Activated CD8-positive, alpha-beta T cell treated with anti-CD3 and anti-CD28 coated beads for 36 hours (primary cell): ENCODE measurements at places on chromosomes 3 and 15. TPM values are rescaled to one million over a fixed set of nuclear protein-coding genes. Genes with fewer than 3 reads are reported as not detected.

DNA sequence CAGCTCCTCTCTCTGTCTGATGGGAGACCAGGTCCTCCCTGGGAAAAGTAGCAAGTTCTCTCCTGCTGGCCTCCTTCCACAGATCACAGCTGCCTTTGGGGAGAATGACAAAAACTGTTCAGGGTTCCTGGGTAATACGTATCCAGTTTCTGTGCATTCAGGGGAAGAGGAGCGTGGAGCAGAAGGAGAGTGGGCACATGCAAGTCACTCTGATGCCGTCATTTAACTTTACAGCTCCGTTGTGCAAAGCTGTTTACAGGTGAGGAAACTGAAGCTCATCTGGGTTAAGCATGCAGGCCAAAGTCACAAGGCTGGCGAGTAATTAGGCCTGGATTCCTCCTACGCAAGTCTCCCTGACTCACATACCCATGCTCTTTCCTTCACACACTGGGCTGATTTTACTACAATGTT is 7.5 kb upstream of the TM4SF1 start:
- DNase-seq, result no peak

GRCh38 chr3:128971421-128972100 is 22.3 kb downstream of the CFAP92 start:
- no peak for DNase-seq

- peak; percentile 49 for DNase-seq
Measured at GRCh38 chr3:151156618-151157216, 46.3 kb downstream of the GPR171 start.

DNA sequence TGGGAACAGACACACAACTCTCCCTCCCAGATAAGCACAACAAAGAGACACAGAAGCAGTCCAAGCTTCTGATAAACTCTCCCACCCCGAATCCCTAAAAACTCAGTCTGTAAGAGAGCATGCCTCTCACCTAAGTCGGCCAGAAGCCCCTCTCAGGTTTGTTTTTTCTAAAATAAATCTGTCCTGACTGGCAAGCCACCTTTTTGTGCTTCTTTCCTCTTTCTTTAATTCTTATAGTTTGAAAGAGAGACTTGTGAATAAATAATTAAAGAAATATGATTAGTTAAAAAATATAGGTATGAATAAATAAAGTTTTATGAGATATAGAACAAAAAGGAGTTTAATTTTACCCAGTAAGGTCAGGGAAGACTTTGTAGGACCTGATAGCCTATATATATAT is 329.0 kb upstream of the SLCO3A1 start:
- no peak for DNase-seq

- no peak for DNase-seq
Measured at GRCh38 chr15:67089217-67090193, 24.1 kb downstream of the SMAD3 start.

DNA sequence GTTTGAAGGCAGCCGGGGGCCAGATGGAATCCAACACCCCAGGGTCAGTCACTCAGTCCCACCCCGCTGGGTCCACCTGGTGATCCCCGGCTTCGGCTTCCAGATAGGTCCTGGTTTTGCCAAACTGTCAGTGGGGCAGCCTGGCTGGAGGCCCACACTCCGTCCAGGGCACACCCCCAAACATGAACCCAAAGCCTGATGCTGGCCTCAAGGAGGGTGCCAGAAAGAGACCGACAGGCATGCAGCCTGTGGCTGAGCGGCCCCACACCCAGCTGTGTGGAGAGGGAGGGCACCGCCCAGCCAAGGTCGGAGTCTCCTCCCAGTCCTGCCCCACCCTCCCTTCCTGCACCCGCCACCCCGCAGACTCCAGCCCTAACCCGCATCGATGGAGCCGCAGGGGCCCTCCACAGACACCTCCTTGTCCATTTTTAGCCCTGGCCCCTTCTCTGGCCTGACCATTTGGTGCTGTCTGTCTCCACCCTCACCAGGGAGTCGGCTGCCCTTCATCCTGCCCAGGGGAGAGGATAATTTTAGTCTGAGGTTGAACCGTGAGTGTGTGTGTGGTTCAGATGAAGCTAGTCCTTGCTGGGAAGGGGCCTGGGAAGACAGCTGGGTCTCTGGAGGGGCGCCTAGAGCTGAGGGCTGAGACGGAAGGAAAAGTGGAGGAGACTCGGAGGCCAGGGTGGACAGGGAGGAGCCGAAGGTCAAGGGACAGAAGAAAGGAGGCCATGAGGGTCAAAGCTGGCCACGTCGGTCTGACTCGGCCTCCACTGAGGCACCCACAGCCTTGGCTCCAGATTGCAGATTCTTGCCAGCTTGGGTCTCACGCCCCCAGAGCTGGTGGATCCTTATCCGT is 23.1 kb downstream of the TNK2 start:
- no peak for DNase-seq

GRCh38 chr3:152258448-152259393 is 10.0 kb upstream of the MBNL1 start:
- peak; percentile 82 for DNase-seq

GRCh38 chr3:66052721-66053549 is 14.2 kb upstream of the MAGI1 start:
- no peak for DNase-seq

- no peak for DNase-seq
Measured at GRCh38 chr3:101851072-101851770, 1.9 kb downstream of the NFKBIZ start.

DNA sequence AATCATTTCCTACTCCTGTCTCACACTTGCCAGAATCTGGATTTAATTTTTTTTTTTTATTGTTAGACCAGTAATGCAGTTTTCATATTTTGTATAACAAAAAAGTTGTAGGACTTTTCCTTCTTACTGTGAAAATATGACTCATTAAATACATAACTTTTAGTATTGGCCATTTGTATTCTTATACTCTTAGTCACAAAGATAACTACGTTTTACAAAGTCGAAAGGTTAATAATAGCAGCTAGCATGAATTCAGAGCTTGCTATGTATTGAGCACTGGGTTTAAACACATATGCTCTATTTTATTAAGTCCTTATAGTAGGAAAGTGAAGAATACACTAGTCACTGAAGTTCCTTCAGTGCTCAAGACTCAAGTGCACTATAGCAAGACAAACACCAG is 43.1 kb downstream of the LRRN1 start:
- DNase-seq, result no peak

DNA sequence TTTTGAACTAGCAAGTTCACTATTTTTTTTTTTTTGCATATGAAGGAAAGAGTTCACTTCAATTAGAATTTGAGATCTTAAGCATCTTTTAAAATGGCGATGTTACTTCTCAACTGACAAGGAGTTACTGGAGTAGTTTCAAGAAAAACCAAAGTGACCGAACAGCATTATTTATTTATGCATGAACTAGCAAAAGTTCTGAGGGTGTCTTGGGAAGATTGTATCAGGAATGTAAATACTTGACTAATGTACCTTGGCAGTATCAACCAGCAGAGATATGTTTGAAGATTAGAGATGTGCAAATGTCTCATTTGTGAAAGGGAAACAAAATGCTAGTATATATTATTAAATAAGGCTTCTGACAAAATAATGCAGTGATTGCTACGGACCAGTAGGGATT is 203.9 kb downstream of the KBTBD8 start:
- DNase-seq, result no peak

- DNase-seq, result no peak
Measured at GRCh38 chr15:69610277-69610676, 157.7 kb downstream of the RPLP1 start.

DNA sequence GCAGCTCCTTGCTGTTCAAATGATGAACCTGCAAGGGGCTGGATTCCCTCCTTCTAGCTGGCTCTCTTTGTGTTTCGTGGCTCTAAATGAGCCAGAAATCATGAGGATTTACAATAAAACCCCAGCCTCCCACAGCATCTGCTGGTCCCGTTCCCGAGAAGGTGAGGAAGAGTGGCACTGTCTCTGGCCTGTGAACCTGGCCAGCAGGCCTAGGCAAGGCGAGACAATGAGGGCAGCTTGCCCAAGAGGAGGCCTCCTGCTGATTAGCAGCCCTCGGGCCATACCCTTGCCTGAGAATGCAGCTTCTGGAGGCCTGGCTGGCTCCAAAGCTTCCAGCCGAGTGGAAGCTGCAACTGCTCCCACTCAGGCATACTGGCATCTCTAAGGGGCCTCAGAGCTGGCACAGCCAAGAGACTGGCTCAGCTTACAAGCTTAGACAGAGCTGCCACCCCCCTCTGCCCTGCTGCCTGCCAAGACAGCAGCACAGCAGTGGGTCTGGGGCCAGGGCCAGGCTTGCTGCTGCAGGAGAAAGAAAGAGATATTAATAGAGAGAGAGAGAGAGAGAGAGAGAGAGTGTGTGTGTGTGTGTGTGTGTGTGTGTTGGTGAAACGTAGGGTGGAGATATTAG is 76.5 kb downstream of the HMG20A start:
- no peak for DNase-seq

DNA sequence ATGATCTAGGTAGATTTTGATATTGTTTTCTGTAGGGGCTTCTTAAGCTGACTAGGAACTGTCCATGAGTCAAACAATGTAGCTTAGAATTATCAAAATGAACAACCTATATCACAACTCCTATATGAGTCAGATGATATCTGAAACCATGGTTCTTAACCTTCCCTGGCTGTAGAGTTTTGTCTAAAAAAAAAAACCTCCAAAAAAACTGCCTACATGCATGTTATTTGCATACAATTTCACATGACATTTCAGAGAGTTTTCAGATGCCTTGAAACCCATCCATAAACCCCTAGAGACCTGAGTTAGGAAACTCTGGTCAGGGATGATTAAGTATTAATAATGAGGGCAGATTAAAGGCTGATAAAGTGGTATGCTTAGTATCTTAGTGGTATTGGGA is 157.0 kb downstream of the CHST2 start:
- DNase-seq, result no peak

DNA sequence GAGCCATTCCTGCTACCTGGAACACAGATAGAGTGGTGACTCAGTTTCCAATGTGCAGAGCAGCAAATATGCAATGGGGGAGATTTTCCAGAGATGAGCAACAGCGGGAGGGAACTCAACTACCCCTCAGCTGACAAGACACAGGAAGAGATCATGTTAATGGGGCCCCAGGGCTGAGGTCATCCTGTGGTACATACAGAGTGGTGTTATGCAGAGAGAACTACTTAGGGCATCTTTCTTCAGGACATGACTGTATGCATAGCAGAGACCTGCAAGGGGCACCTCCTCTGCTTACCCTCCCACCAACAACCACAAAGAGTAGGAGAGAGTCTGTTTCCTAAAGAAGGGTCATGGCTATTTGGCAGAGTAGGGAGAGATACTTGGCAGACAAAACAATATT is 6.8 kb upstream of the TBC1D5 start:
- DNase-seq, result peak; percentile 71

- no peak for DNase-seq
Measured at GRCh38 chr3:173920386-173920785, 522.8 kb downstream of the NLGN1 start.

DNA sequence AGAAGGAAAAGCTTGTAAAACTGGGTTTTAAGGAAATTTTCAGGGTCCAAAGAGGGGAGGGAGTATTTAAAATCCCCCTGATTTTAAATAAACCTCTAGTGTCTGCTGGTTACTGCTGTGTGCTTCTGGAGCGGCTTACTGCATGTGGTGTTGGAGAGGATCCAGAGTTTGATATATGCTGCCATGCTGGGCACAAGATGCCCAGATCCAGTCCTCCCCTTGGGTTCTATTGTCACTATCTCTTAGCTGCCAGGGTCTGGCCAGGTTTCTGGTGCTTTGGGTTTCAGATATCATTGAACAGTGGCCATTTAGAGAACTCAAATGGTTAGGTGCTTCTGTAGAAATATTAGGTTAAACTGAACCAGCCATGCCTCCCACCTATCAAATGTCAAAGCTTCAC is 27.5 kb downstream of the MINAR1 start:
- no peak for DNase-seq

The SPG11 gene
- 71.5 TPM for total RNA-seq

The BCHE gene
- total RNA-seq, result not detected

The TMCO5A gene
- not detected for total RNA-seq

The ANKRD63 gene
- not detected for total RNA-seq

The CASR gene
- not detected for total RNA-seq

The ROBO2 gene
- not detected for total RNA-seq

The GOLGA8Q gene
- total RNA-seq, result not detected

The RASGRF1 gene
- not detected for total RNA-seq
